Neural crest cell (in vitro differentiated cells): ENCODE measurements at places on chromosomes 12 and 14.

- DNase-seq: no peak
Measured at GRCh38 chr12:114789276-114789675, 105.3 kb upstream of the TBX3 start.

DNA sequence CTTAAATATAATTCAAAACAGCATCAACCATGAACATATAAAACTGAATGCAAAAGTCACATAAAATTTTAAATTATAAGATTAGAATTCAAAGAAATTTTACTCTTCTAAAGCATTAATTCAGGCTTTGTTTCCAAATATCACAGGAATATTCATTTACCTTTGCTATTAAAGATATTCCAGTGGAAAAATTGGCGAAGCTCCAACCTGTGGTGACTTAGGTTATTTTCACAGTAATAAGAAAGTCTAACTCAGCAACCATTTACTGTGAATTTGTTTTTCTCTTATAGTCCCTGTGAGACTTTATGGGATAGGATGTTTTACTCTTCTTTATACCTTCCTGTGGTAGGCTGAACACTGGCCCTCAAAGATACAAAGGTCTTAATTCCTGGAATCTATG lies 3.2 kb downstream of the WDR89 start:
- DNase-seq: no peak

- DNase-seq: no peak
Measured at GRCh38 chr14:97707603-97708002, 910.4 kb downstream of the VRK1 start.

DNA sequence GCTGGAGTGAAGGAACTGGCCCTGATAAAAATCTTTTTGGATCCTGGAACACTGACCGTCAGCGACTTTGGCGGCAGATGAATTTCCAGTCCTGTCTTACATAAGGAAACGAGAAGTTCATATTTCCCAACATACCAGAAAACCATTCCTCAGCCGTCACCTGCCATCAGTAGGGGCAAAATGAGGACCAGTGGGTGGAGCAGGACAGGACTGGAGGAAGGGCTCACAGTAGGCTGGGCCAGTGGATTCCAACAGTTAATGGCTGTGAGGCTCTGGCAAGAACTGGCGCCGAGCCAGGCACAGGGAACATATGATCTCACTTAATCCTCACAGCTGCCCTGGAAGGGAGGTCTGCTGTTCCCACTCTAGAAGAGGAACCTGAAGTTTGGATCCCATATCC lies 67.2 kb upstream of the FAM181A start:
- DNase-seq: no peak

DNA sequence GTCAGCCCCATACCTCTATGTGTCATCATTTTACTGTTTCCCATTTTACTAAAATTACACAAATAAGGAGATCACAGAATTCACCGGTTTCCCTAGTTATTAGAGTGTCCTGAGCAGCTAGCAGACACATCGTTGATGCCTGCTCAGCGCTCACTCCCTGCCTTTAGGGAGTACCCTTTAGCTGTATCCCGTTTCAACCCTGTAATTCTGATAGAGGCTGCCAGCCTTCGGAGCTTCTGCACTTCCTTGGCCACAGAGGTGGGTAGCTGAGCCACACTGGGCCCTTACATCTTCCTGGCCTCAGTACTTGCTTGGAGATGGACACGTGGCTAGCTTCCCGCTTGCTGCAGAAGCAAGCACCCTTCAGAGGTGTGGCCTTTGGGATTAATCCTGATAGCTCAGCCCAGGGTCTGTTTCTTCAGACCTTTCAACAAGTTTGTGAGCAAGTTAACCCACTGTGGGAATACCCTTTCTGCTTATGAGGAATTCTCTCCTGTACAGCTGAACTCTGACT lies 14.3 kb upstream of the FBXW8 start:
- DNase-seq: no peak
